ENCODE measurements at places on chromosomes 3 and 15. TPM values are rescaled to one million over a fixed set of nuclear protein-coding genes. Genes with fewer than 3 reads are reported as not detected.

DNA sequence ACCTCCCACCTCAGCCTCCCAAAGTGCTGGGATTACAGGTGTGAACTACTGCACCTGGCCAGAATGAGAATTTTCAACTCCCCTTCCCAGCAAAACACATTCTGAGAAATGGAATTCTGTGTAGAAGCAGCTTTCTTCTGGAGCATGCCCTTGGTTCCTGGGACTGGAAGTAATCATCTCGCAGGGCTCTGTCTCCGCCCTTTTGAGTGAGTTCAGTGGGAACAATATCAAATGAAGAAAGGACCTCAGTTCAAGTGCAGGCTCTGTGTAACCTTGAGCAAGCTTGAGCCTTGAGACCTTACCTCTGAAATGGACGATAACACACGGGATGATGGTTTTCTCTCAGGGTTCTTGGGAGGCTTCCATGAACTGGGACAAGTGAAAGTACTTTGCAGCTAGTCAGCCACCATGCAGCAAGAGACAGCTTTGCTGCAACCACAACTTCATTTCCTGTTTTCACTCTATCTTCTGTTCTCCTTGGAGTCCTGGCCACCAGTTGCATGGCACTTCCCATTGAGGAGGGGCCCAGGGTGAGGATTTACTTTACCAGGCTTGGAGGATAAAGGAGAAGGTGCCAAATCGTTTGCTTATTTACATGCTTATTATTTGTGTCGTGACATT is 35.7 kb upstream of the IGF1R start:
- no peak overlapping the region for H3K4me3 ChIP-seq
- no peaks in the 10 kb centered on the region for H3K27me3 ChIP-seq

GRCh38 chr3:3705090-3705775 is 94.0 kb upstream of the LRRN1 start:
- DNase-seq = peak; percentile 59
- no peaks in the 10 kb centered on the region for H3K27me3 ChIP-seq
- H3K27ac ChIP-seq = no peak overlapping the region
- H3K36me3 ChIP-seq = no peaks in the 10 kb centered on the region
- peak overlapping the region; percentile 11 for H3K4me3 ChIP-seq
- peaks cover 47% of the 10 kb centered on the region for H3K4me1 ChIP-seq

DNA sequence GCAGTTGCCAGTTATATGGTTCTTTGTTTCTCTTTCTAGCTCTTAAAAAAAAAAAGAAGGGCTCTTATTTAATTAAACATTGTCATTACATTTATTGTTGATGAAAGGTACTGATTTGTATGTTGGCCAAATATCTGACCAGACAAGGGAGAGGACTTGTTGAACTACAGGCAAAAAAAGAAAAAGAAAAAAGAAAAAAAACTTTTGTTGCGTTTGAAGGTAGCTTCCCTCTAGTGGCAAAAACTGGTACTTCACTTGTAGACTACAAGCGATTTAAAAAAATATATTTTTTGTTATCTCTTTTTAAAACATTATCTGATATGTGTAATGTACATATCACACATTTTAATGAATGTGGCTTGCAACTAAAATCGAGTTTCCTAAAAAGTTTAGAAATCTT is 280.6 kb downstream of the ROBO2 start:
- DNase-seq = peak; percentile 70
- no peak overlapping the region for H3K4me3 ChIP-seq
- no peaks in the 10 kb centered on the region for H3K4me1 ChIP-seq
- H3K27ac ChIP-seq = no peak overlapping the region
- H3K27me3 ChIP-seq = no peaks in the 10 kb centered on the region

- H3K4me1 ChIP-seq = peaks cover 10% of the 10 kb centered on the region
- no peak overlapping the region for H3K4me3 ChIP-seq
- H3K27ac ChIP-seq = no peak overlapping the region
- H3K27me3 ChIP-seq = peaks cover 32% of the 10 kb centered on the region
- H3K36me3 ChIP-seq = no peaks in the 10 kb centered on the region
Observed at GRCh38 chr3:10855871-10856662, 40.0 kb downstream of the SLC6A11 start.

GRCh38 chr15:80619680-80620079 is 75.4 kb upstream of the ABHD17C start:
- H3K36me3 ChIP-seq = no peaks in the 10 kb centered on the region
- no peaks in the 10 kb centered on the region for H3K27me3 ChIP-seq
- DNase-seq = peak; percentile 9
- H3K4me3 ChIP-seq = no peak overlapping the region
- no peak overlapping the region for H3K27ac ChIP-seq

- no peaks in the 10 kb centered on the region for H3K4me1 ChIP-seq
- no peaks in the 10 kb centered on the region for H3K27me3 ChIP-seq
- H3K36me3 ChIP-seq = no peaks in the 10 kb centered on the region
- H3K4me3 ChIP-seq = no peak overlapping the region
- no peak overlapping the region for H3K27ac ChIP-seq
- no peak for DNase-seq
Observed at GRCh38 chr3:73745526-73746191, 120.9 kb upstream of the PDZRN3 start.

- peaks cover 5% of the 10 kb centered on the region for H3K27me3 ChIP-seq
- H3K4me1 ChIP-seq = peaks cover under 1% of the 10 kb centered on the region
- no peak for DNase-seq
- no peak overlapping the region for H3K27ac ChIP-seq
Observed at GRCh38 chr15:79065706-79066376, 24.7 kb downstream of the RASGRF1 start.

GRCh38 chr3:130636480-130637234 is 110.0 kb downstream of the PIK3R4 start:
- H3K27ac ChIP-seq = no peak overlapping the region
- no peak overlapping the region for H3K4me3 ChIP-seq
- DNase-seq = no peak
- no peaks in the 10 kb centered on the region for H3K4me1 ChIP-seq
- no peaks in the 10 kb centered on the region for H3K27me3 ChIP-seq

GRCh38 chr3:19147905-19148767 is at the start of gene KCNH8:
Gene KCNH8 (plus strand): TSS chr3:19148510. CDS start chr3:19148720, 210 bp downstream.
- H3K27ac ChIP-seq = peak within 1 kb of the TSS; percentile 86
- H3K36me3 ChIP-seq = no peaks in the 10 kb centered on the region
- H3K4me1 ChIP-seq = peaks cover 8% of the 10 kb centered on the region
- H3K27me3 ChIP-seq = peaks cover 17% of the 10 kb centered on the region
- H3K4me3 ChIP-seq = peak within 1 kb of the TSS; percentile 87

- H3K27ac ChIP-seq = no peak overlapping the region
- H3K4me3 ChIP-seq = no peak overlapping the region
- H3K4me1 ChIP-seq = peaks cover 16% of the 10 kb centered on the region
- peaks cover 13% of the 10 kb centered on the region for H3K27me3 ChIP-seq
Observed at GRCh38 chr3:122797291-122797690, 2.4 kb downstream of the SLC49A4 start.

- H3K4me1 ChIP-seq = no peaks in the 10 kb centered on the region
- no peak overlapping the region for H3K4me3 ChIP-seq
- no peaks in the 10 kb centered on the region for H3K36me3 ChIP-seq
Observed at GRCh38 chr15:86028961-86029360, 50.7 kb upstream of the AGBL1 start.

GRCh38 chr3:43958005-43958770 is 267.4 kb downstream of the ABHD5 start:
- no peak overlapping the region for H3K27ac ChIP-seq
- no peaks in the 10 kb centered on the region for H3K27me3 ChIP-seq
- H3K4me3 ChIP-seq = no peak overlapping the region

- no peaks in the 10 kb centered on the region for H3K27me3 ChIP-seq
- H3K36me3 ChIP-seq = no peaks in the 10 kb centered on the region
- H3K4me1 ChIP-seq = peaks cover 28% of the 10 kb centered on the region
- no peak overlapping the region for H3K27ac ChIP-seq
Observed at GRCh38 chr15:61530769-61531168, 301.7 kb upstream of the RORA start.

DNA sequence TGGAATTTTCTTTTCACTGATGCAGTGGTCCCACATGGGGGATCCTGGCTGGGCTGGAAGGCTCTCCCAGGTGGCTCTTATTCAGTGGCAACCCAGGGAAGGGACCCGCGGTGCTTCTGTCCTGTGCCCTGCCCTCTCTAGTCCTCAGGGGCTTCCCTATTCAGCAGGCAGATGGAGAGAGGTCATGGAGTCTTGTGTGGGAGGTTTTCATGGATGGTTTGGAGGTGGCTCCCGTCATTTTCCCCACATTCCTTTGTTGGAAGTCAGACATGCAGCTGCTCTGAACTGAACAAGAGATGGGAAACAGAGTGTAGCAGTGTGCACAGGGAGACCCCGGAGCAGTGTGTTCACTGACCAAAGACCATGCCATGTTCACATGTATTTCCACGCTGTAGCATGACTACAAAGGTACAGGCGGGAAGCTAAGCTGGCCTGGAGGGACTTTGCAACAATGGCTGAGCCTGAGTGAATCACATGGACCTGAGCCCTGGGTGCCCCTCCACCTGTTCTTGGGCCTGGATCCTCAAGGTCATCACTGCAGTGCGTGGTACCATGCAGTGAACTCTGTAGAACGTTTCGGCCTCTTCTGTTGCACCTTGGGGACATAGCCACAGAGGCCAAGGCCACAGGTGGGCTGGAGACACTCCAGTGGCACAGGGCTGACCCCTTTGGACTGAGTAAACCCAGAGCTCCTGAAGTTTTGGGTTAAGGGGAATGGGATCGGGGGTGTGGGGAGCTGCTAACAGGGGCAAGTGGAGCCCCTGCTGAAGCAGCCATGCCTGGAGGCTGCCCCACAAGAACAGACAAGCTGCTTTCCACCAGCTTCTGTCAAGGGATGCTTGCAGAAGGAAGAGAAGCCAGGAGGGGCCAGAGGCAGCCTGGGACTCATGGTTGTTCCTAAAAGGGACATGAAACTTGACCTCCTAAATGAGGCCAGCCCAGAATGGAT is 123.0 kb downstream of the ASB7 start:
- no peak overlapping the region for H3K4me3 ChIP-seq
- H3K27me3 ChIP-seq = no peaks in the 10 kb centered on the region
- H3K4me1 ChIP-seq = no peaks in the 10 kb centered on the region
- DNase-seq = no peak

GRCh38 chr3:58924578-58924977 is 125.2 kb downstream of the CFAP20DC start:
- no peak for DNase-seq
- no peaks in the 10 kb centered on the region for H3K27me3 ChIP-seq
- no peak overlapping the region for H3K4me3 ChIP-seq
- no peak overlapping the region for H3K27ac ChIP-seq
- H3K36me3 ChIP-seq = no peaks in the 10 kb centered on the region

Gene PPARG
- total RNA-seq = 0.50 TPM

Gene CISH
- 0.32 TPM for total RNA-seq

Gene GBE1
- total RNA-seq = 34.4 TPM

Gene BNC1
- not detected for total RNA-seq

Gene ARNT2
- 20.1 TPM for total RNA-seq

All from neural progenitor cell (in vitro differentiated cells).